Activated CD8-positive, alpha-beta memory T cell treated with anti-CD3 and anti-CD28 coated beads, Interleukin-2, amount 10 ng/mL, durations not matched to agents 7 days and 5 days (primary cell): ENCODE measurements at places on chromosomes 1 and 21. TPM values are rescaled to one million over a fixed set of nuclear protein-coding genes. Genes with fewer than 3 reads are reported as not detected.

TSPAN2 gene
- total RNA-seq, result 1.2 TPM

NGF gene
- total RNA-seq, result not detected

SH2D1B gene
- not detected for total RNA-seq

GRCh38 chr1:211811848-211812247 lies 18.7 kb downstream of the LPGAT1 start:
- H3K36me3 ChIP-seq, result peaks cover 30% of the 10 kb centered on the region
- H3K4me3 ChIP-seq, result no peak overlapping the region
- H3K4me1 ChIP-seq, result no peaks in the 10 kb centered on the region
- H3K27me3 ChIP-seq, result no peaks in the 10 kb centered on the region
- DNase-seq, result no peak

DNA sequence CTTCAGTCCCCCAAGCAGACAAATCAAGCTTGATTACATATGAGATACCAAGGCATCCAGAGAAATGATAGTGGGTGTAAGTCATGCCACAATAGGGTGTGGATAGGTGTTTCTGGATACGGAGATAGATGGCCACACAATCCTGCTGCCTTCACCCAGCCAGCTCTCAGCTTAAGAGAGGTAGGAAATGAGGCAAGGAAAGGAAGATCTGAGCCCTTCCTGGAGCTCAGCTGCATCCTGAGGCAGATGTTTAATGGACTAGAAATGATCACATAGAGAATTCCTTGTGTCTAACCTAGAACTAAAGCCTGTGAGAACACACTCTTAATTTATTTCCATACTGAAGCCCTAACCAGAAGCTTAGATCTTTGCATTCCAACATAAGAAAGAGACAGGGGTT lies 210.3 kb downstream of the ST6GALNAC3 start:
- H3K27me3 ChIP-seq, result no peaks in the 10 kb centered on the region
- H3K4me1 ChIP-seq, result peaks cover 26% of the 10 kb centered on the region
- H3K27ac ChIP-seq, result no peak overlapping the region
- DNase-seq, result no peak
- H3K4me3 ChIP-seq, result no peak overlapping the region

LCE6A gene
- total RNA-seq, result not detected

DNA sequence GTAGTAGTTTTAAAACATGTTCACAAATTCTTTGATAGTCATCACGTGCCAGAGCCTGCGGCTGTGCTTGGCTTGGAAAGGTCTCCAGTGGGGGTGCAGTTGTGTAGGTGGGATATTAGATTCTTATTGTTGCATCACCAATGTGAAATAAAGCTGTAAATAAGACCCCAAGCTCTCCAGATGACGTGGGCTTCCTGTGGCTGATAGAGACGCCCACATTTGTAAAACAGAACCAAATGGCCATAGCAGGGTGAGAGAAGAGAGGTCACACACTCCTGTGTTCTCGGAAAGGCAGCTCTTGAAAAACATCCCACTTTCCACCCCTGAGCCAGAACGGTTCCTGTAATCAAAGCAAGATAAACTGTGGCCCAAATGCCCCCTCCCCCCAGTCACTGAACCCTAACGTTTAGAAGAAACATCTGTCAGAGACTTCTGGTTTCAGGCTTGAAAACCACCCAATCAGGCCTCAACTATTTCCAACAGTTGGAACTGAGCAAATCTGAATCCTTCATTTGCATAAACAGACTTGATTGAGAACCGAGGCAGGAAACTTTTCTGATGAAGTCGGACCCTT lies 6.6 kb upstream of the NTPCR start:
- H3K36me3 ChIP-seq, result peaks cover 5% of the 10 kb centered on the region
- DNase-seq, result no peak
- H3K4me1 ChIP-seq, result peaks cover 17% of the 10 kb centered on the region

IVL gene
- total RNA-seq, result not detected

DNA sequence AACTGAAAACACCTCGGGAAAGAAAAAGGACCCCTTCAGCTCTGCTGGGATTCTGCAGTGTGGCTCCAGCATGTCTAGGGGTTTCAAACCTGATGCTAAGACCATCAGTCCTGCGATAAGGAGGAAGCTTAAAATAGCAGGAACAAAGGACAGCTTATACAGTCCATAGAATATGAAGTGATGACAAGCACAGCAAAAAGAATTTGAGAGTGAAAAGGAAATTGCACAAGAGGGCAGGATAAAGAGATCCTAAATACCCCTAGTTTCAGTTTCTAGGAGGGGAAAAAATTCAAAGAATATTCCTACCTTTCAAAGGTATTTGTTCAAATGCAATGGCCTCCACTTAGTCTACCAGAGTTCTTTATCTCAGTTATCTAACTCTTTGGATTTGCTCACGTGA lies 171.4 kb downstream of the TGFB2 start:
- no peaks in the 10 kb centered on the region for H3K4me1 ChIP-seq
- no peak overlapping the region for H3K4me3 ChIP-seq
- H3K36me3 ChIP-seq, result no peaks in the 10 kb centered on the region
- no peak overlapping the region for H3K27ac ChIP-seq
- peaks cover 19% of the 10 kb centered on the region for H3K27me3 ChIP-seq

GRCh38 chr1:16351456-16351993 lies 755 bp downstream of the FBXO42 start:
- peak overlapping the region; percentile 95 for H3K27ac ChIP-seq
- no peak for DNase-seq
- H3K4me1 ChIP-seq, result peaks cover 23% of the 10 kb centered on the region
- H3K27me3 ChIP-seq, result no peaks in the 10 kb centered on the region

DNA sequence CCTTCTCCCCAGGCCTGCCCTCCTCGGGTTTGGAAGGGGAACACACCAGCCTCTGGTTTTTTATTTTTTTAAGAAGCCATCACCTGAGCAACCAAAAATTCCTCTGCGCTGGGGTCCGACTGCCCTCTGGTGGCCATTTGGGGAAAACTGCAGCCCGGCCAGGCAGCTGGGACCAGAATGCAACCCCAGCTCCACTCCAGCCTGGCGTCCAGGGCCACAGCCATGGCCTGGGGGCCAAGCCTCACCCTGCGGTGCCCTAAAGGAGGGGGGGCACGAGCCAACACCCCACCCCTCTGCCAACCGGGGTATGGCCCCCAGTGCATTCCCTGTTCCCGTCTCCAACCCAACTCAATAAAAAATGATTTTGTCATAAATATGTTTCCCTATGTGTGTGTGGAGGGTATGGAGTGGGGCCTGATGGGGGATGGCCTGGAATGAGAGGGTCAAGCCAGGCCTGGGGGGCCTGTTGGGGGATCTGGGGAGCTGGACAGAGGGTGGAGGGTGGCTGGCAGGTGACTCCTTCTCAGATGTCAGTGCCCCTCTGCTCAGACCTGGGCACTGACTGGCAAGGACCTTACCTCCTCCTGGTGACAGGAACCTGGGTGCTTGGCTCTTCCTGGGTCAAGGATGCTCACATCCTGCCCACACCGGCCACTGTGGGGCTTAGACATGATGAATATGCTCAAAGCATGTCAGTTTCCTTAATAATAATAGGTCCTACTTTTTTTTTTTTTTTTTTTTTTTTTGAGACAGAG lies 3.2 kb downstream of the GPR3 start:
- peak; percentile 86 for DNase-seq
- H3K4me3 ChIP-seq, result no peak overlapping the region
- H3K27me3 ChIP-seq, result peaks cover 5% of the 10 kb centered on the region
- no peak overlapping the region for H3K27ac ChIP-seq
- H3K36me3 ChIP-seq, result no peaks in the 10 kb centered on the region
- peaks cover 8% of the 10 kb centered on the region for H3K4me1 ChIP-seq

NR1I3 gene
- not detected for total RNA-seq

FAM78B gene
- total RNA-seq, result 0.82 TPM

OR2L8 gene
- not detected for total RNA-seq

PLPPR4 gene
- total RNA-seq, result not detected

DNA sequence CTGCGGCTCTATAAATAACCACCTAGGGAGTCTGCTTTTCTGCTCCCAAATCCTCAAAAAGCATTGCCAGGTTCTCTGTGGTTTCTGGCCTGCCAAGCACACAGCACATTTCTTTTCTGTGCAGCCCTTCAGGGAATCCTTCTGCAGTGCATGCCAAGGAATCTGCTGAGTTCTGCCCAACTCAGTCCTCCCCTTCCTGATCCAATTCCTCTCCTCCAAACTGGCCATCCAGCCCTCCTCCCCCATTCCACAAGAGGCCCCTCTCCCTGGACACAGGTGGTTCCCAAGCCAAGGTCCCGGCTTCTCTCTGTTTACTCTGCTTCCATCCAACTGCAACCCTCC lies 61.8 kb downstream of the HIVEP3 start:
- no peaks in the 10 kb centered on the region for H3K27me3 ChIP-seq
- peaks cover 10% of the 10 kb centered on the region for H3K36me3 ChIP-seq
- no peak for DNase-seq
- H3K27ac ChIP-seq, result no peak overlapping the region
- H3K4me3 ChIP-seq, result no peak overlapping the region

NFASC gene
- 0.23 TPM for total RNA-seq

OR2T2 gene
- total RNA-seq, result not detected

DPT gene
- total RNA-seq, result not detected

- H3K27ac ChIP-seq, result no peak overlapping the region
- DNase-seq, result no peak
- no peaks in the 10 kb centered on the region for H3K27me3 ChIP-seq
- H3K4me3 ChIP-seq, result no peak overlapping the region
- peaks cover 41% of the 10 kb centered on the region for H3K36me3 ChIP-seq
Measured at GRCh38 chr1:243513726-243514491, 258.1 kb downstream of the SDCCAG8 start.

TMEM82 gene
- not detected for total RNA-seq

DNA sequence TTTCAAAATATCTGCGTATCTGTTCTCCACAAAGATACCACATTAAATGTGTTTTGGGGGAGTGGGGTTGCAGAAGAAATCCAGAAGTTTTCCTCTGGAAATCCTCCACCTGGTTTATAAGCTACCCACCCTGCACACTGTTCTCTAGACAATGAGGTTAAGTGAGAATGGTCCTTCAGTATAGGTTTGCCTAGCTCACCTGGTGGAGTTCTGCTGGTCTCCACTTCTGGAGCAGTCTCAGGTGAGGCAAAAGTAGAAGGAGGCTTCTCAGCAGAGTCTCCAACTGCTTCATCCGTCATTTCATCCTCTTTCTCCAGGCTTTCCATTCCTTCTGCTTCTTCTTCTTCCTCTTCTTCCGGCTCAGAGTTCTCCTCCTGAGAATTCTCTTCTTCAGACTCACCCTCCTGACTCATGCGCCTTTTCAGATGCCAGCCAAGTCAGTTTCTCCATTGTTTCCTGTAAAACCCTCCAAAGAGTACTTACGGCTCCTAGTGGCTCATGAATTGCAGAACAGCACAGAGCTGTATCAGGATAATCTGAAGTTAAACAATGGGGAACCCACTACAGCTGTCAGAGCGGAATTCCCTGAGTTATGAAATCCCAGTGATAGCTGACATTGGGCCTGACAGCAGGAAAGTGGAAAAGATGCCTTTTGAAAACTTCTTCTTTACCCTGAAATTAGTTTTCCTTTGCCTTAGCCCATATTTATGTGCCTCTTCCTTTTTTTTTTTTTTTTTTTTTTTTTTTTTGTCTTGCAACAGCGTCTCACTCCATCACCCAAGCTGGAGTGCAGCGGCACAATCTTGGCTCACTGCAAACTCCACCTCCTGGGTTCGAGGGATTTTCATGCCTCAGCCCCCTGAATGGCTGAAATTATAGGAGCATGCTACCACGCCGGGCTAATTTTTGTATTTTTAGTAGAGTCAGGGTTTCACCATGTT lies 38.5 kb downstream of the MSTO1 start:
- H3K27me3 ChIP-seq, result peaks cover 6% of the 10 kb centered on the region
- H3K27ac ChIP-seq, result no peak overlapping the region
- H3K36me3 ChIP-seq, result peaks cover 4% of the 10 kb centered on the region
- H3K4me3 ChIP-seq, result no peak overlapping the region
- no peak for DNase-seq

KRTAP11-1 gene
- not detected for total RNA-seq

- H3K4me1 ChIP-seq, result peaks cover 25% of the 10 kb centered on the region
- H3K36me3 ChIP-seq, result peaks cover 13% of the 10 kb centered on the region
- H3K4me3 ChIP-seq, result no peak overlapping the region
- peaks cover 14% of the 10 kb centered on the region for H3K27me3 ChIP-seq
- no peak overlapping the region for H3K27ac ChIP-seq
Measured at GRCh38 chr1:201483373-201483949, 14.5 kb upstream of the PHLDA3 start.

DNA sequence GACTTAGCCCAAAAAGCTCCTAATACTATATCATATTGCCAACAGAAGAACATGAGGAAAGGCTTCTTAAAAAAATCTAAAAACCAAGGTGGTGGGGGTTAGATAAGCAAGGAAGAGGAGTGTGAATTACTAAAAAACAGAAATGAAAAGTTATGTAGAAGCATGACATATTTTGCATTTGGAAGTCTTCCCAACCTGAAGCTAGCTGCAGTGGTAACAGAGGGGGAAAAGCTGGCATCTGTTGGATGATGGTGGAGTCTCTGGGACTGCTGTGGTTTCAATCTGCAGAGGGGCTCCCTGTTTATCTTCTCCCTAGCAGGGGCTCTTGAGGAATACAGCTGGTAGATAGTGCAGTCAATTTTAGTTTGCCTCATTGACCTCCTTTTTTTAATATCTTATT lies 249.2 kb upstream of the KIAA0040 start:
- DNase-seq, result no peak
- H3K36me3 ChIP-seq, result no peaks in the 10 kb centered on the region
- H3K27me3 ChIP-seq, result peaks cover 8% of the 10 kb centered on the region

HSPA6 gene
- total RNA-seq, result 1.1 TPM

- no peaks in the 10 kb centered on the region for H3K36me3 ChIP-seq
- H3K27ac ChIP-seq, result no peak overlapping the region
- peaks cover 5% of the 10 kb centered on the region for H3K27me3 ChIP-seq
- no peaks in the 10 kb centered on the region for H3K4me1 ChIP-seq
- no peak overlapping the region for H3K4me3 ChIP-seq
Measured at GRCh38 chr1:18798946-18799345, 60.5 kb downstream of the TAS1R2 start.

BTBD19 gene
- total RNA-seq, result 3.7 TPM

RPTN gene
- not detected for total RNA-seq

CD1B gene
- total RNA-seq, result not detected

- H3K4me1 ChIP-seq, result peaks cover 12% of the 10 kb centered on the region
- no peak overlapping the region for H3K27ac ChIP-seq
- H3K36me3 ChIP-seq, result no peaks in the 10 kb centered on the region
- no peaks in the 10 kb centered on the region for H3K27me3 ChIP-seq
Measured at GRCh38 chr1:109884242-109884891, 26.3 kb upstream of the CSF1 start.

DNA sequence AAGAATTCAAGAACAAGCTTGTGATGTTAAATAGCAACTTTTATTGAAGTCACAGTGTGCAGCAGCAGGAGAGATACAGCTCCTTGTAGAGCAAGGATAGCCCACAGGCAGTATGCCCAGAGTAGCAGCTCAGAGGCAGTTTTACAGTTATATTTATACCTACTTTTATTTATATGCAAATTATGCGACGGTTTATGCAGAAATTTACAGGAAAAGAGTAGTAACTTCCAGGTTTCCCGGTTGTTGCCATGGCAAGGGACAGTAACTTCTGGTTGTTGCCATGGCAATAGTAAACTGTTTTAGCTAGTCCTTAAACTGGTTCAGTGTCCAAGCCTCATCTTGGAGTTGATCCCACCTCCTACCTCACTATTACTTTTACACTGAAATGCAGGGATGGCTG lies 344.6 kb upstream of the LYPLAL1 start:
- no peaks in the 10 kb centered on the region for H3K36me3 ChIP-seq
- no peak overlapping the region for H3K4me3 ChIP-seq
- H3K4me1 ChIP-seq, result no peaks in the 10 kb centered on the region

GRCh38 chr21:34614628-34615486 lies at the start of gene RCAN1:
Gene RCAN1, minus strand, starts transcription at chr21:34615113. Its CDS starts 102 bp downstream, at chr21:34615011.
- H3K4me1 ChIP-seq, result peaks cover 20% of the 10 kb centered on the region
- H3K27ac ChIP-seq, result peak within 1 kb of the TSS; percentile 83
- peak within 1 kb of the TSS; percentile 80 for H3K4me3 ChIP-seq
- no peaks in the 10 kb centered on the region for H3K36me3 ChIP-seq
- peak; percentile 93 for DNase-seq
- peaks cover 20% of the 10 kb centered on the region for H3K27me3 ChIP-seq
